Fibroblast of skin of right biceps (primary cell): ENCODE measurements at places on chromosomes 5 and 9.
A peak's percentile ranks its signal among the peaks of the same experiment; 100 is the strongest.

GRCh38 chr9:86521977-86522376 is 167.8 kb upstream of the TUT7 start:
- DNase-seq, result no peak

GRCh38 chr5:135126688-135127438 is 92.8 kb upstream of the PITX1 start:
- DNase-seq, result no peak

- no peak for DNase-seq
Observed at GRCh38 chr9:132774886-132775285, 103.2 kb downstream of the AK8 start.

GRCh38 chr5:132325691-132326090 is 31.5 kb downstream of the SLC22A4 start:
- DNase-seq, result no peak

DNA sequence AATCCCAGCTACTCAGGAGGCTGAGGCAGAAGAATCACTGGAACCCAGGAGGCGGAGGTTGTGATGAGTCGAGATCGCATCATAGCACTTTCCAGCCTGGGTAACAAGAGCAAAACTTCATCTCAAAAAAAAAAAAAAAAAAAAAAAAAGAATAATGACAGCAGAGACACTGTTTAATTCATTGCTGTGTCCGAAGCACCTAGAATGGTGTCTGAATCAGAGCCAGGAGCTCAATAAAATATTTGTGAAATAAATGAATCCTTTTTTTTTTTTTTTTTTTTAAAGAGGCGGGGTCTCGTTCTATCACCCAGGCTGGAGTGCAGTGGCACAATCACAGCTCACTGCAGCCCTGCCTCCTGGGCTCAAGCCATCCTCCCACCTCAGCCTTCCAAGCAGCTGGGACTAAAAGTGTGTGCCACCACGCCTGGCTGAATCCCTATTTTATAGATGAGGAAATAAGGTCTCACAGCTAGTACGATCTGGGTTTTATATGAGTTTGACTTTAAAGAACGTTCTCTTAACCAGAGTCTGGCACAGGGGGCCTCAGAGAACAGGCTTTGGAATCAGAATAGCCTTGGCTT is 47.8 kb downstream of the THOC3 start:
- peak; percentile 81 for DNase-seq

- no peak for DNase-seq
Observed at GRCh38 chr5:179379321-179379890, 34.1 kb upstream of the ADAMTS2 start.

GRCh38 chr5:57042524-57042931 is 90.6 kb upstream of the MIER3 start:
- DNase-seq, result no peak

DNA sequence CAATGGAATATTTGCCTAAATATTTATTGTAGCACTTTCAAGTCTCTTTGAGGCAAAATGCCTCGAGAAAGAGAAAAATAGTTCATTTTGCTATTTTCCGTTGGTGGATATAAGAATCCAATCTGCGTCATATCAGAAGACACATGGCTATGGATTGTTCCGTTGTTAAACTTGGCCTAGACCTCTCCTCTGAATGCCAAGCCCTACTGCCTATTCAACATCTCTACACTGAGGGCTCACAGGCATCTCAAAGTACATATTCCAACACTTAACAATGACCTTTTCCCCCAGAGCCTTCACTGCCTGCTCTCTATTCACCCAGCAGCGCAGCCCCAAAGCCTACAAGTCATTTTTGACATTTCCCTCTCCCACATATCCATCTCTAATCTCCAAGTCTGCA is 350.1 kb downstream of the GLIS3 start:
- DNase-seq, result no peak

- DNase-seq, result no peak
Observed at GRCh38 chr9:85502815-85503655, 238.7 kb downstream of the AGTPBP1 start.

DNA sequence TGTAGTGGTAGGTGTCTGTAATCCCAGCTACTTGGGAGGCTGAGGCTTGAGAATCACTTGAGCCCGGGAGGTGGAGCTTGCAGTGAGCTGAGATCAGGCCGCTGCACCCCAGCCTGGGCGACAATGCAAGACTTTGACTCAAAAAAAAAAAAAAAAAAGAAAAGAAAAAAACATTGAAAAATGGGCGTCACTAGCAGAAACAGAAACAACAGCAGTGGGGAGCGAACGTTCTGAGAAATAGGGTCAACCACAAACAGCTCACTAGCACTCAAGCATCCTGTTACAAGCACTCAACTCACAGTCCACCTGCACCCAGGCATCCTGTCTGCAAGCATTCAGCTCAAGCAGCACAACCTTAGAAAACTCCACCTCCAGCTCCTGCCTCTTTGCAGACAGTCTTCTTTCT is 17.2 kb downstream of the TRIM14 start:
- DNase-seq, result no peak

- no peak for DNase-seq
Observed at GRCh38 chr9:125986966-125987365, 239.8 kb downstream of the PBX3 start.

DNA sequence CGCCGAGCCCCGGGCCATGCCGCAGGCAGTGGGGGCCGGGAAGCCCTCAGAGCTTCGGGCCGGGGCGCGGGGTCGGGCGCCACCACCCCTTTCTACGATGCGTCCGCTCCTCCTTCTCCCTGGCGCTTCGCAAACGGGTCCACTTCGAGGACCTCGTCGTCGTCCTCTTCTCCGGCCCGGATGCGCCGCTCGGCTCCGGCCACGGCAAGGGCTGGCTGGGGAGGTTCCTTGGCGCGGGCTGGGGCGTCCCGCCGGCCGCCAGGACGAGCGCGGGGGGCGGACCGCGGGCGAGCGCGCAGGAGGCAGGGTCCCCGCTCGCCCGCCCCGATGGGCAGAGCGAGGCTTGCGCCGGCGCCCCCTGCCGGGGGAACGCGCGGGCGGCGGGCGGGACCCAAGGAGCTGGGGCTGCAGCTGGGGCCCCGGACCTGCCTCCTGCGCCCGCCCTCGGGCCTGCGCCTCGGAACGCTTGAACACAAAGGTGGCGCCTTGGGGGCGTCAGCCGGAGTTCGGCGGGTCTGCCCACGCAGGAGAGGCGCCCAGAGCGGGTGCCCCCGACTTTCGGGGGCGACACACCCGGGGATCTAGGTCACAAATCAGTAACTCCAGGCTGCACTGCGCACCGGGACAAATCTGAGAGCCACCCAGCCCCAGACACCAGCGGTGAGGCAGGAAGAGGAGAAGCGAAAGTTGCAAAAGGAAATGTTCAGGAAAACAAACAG is at the start of gene ROR2:
TSS of gene ROR2 (minus strand) at position 283 of the 719 bp plus-strand sequence.
- peak; percentile 81 for DNase-seq

DNA sequence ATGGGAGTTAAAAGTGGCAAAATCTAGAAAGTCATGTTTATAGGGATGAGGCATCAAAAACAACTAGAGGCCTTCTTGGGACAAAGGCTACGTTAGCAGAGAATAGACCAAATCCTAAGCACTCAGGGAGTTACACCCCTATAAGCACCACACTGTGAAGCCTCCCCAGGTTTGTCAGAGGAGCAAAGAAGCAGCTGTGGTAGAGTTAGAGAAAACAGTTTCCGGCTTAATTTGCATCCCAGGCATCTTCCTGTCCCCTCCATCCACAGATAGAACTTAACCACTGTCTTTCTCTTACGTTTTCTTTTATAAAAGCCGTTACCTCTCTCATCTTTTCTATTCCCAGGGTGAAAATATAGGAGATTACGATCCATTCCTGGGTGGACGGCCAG is 188.6 kb upstream of the KLF9 start:
- DNase-seq, result no peak

- peak; percentile 92 for DNase-seq
Observed at GRCh38 chr5:84487963-84488362, 103.3 kb upstream of the EDIL3 start.

GRCh38 chr5:68279984-68280383 is 64.4 kb downstream of the PIK3R1 start:
- DNase-seq, result no peak

GRCh38 chr5:173399851-173400250 is 71.6 kb upstream of the STC2 start:
- no peak for DNase-seq

DNA sequence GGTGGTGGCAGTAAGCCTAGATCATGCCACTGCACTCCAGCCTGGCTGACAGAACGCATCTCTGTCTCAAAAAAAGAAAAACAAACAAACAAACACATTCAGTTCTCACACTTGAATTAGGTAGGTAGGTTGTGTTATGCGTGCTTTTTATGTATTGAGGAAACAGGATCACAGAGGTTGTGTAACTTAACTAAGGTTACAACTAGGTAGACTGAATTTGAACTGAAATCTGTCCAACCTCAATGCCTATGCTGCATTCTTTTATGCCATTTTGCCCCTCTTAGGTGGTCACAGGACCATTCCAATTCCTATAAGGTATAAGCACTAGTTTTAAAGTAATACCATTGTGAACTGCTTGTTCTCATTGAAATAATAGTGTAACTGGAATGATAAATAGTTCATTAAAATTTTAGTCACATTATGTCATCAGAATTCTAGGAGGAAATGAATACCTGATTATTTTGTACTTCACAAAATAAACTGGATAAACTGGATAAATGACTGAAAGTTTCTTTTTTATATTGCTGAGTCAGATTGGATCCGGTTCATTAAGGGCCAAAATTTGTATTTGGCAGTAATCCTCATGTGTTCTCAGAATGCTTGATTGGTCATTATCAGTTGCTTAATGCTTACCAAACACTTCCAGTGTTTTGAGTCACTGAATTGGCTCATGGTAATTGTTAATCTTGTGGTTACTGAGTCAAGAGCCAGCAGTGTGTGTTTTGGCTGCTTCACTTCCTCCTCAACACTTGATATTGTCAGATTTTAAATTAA is 7.1 kb downstream of the UBAP1 start:
- DNase-seq, result peak; percentile 95

DNA sequence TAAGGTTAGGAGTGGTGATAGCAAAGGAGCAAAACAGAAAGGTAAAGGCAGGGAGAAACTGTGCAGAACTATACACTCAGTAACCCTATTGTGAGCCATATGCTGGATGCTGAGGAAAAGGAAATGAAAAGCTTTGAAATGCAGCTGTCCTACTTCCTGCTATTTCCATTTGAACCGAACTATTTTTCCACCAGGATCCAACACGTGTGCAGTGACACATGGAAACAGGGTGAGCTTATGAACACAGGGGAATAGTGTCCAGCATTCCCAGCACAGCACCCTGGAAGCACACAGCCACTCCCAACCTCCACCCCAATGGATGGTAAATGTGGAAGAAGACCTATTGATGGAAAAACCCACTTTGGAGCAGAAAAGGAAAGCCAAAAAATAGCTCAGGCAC is 69.0 kb upstream of the SLC12A2 start:
- no peak for DNase-seq

GRCh38 chr5:176693477-176693851 is 46.2 kb downstream of the TSPAN17 start:
- no peak for DNase-seq

GRCh38 chr5:94281236-94281801 is 337.1 kb downstream of the KIAA0825 start:
- DNase-seq, result no peak

DNA sequence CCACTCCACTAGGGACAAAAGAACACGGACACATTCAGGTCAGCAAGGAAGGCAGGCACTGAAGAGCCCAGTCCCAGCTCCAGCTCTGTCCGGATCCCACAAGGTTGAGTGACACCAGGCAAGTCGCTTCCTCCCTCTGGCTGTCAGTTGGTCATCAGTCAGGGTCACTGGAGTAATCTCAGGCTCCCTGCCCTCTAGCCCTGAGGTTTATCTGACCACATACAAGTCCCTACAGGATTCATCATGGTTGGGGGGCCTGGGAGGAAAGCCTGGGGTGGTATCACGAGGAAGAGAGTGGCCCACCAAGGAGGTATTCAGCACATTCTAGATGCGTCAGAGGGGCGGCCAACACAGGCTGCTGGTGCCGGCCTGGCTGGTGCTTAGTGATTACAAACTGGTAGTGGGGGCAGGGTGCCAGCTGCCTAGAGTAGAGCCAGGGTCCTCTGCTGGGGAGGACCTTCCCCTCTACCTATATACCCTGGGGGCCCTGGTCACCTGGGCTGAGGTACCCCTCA is 81.5 kb downstream of the SHB start:
- DNase-seq, result no peak

DNA sequence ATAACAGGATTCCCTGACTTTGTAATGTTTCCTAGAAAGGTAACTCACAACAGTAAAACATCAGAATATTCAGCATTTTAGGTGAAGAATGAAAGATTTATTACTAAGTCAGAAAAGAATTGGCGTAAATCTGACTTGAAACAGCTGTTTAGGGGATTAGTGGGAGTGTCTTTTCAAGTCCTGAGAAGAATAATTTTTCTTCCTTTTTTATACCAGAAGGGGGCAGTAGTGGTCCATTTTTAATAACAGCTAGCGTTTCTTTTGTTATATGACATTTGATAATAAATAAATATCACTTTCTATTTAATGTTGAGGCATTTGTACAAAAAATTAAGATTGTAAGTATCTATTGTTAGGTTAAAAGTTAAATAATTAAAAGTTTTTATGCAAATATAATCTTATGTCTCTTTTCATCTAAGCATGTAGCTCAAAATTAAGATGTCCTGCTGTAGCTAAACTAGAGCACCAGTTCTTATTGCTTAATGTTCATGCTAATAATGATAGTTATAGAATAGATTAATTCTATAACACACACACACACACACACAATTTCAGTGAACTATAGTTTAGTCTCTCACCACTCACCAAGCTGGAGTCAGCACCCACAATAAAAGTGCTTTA is 258.7 kb upstream of the ARRDC3 start:
- DNase-seq, result peak; percentile 47

DNA sequence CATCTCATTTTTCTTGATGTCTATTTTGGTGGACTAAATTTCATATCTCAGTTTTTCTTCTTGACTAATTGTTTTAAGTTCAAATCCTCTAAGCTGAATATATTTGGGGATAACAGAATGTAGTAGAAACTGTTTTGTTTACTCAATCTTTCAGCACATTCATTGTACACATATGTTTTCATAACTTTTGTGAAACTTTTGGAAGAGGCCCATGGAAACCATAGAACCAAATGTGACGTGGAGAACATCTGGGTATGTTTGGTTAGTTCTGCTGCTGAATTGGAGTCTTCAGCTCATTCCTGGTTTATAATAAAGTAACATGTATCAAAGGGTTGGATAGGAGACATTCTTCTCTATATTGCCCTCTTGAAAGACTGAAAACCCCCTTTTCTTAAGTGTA is 88.4 kb downstream of the CCDC171 start:
- no peak for DNase-seq

GRCh38 chr5:147920420-147921030 is 14.2 kb upstream of the C5orf46 start:
- no peak for DNase-seq

DNA sequence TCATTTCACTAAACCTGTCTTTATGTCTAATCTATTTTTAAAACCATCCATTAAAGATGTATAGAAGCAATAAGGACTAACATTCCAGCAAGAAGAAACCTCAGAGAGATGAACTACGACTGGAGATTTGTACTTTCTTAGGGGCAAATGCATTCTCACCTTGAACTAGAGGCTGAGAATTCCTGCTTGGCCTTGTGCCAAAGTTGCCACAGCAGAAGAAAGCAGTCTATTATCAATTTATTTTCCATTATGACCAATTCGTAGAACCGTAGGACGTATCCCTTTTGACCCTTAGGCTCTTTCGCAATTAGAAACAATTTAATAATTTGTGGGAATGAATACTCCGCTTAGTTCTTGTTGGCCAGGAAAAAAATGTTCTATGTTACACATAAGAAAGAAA is 1647.4 kb upstream of the CDH9 start:
- no peak for DNase-seq

- DNase-seq, result peak; percentile 20
Observed at GRCh38 chr9:22529426-22530199, 83.0 kb downstream of the DMRTA1 start.
